ENCODE measurements at places on chromosomes 4 and X.

GRCh38 chr4:52748432-52748831 is 2.8 kb downstream of the ERVMER34-1 start:
- peak; percentile 18 for DNase-seq

GRCh38 chrX:150773117-150773516 is 79.9 kb downstream of the MTMR1 start:
- no peak for DNase-seq

- no peak for DNase-seq
Measured at GRCh38 chr4:188297873-188298272, 158.6 kb downstream of the TRIML1 start.

- peak; percentile 3 for DNase-seq
Measured at GRCh38 chrX:43882294-43882681, at the start of gene MAOB. Gene MAOB (minus strand): TSS chrX:43882450. CDS start chrX:43882299, 151 bp downstream.

- no peak for DNase-seq
Measured at GRCh38 chr4:145481942-145482208, 222 bp downstream of the SMAD1 start.

- DNase-seq = no peak
Measured at GRCh38 chr4:26796081-26796480, 64.6 kb upstream of the STIM2 start.

DNA sequence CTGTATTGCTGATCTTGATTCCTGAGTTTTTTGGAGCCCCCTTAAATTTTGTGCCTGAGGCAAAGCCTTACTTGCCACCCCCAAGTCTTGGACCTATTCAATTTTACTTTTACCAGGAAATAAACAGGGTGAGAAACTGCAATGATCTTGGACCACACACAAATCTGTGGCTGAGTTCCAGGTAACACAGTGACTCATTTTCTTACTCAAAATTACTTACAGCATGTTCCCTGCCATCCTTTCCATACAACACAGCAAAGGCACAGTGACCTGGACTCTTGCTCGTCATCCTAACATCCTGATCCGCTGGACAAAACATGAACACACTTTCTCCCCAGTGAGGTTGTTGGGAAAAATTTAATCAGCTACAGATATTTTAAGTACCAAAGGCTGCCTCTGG is 60.7 kb upstream of the S100G start:
- no peak for DNase-seq

GRCh38 chrX:323721-324628 is 5.4 kb upstream of the GTPBP6 start:
- DNase-seq = no peak

GRCh38 chr4:139202991-139203390 is 26.0 kb upstream of the ELF2 start:
- no peak for DNase-seq

DNA sequence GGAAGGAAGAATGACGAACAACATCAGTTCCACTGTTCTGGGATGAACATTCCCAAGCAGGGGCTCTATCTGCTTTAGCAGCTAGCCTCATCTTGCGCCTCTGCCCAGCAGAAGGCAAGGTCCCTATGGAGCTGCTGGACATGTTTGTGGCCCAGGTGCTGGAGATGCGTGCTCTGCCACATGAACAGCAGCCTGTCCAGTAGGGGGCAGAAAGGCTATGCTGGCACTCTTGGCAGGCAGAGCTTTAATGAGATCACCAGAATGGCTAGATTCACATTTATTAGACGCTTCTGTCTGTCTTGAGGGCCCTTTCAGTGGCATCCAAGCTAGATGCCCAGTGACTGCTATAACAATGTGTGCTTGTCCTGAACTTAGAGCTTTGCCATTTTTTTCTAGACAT is 1826.0 kb downstream of the STIM2 start:
- no peak for DNase-seq

GRCh38 chr4:1419708-1420107 is 13.5 kb upstream of the NKX1-1 start:
- no peak for DNase-seq

- no peak for DNase-seq
Measured at GRCh38 chrX:150543230-150544155, 24.9 kb upstream of the MTM1 start.

- no peak for DNase-seq
Measured at GRCh38 chr4:136741468-136741867, 790.8 kb downstream of the PCDH18 start.

DNA sequence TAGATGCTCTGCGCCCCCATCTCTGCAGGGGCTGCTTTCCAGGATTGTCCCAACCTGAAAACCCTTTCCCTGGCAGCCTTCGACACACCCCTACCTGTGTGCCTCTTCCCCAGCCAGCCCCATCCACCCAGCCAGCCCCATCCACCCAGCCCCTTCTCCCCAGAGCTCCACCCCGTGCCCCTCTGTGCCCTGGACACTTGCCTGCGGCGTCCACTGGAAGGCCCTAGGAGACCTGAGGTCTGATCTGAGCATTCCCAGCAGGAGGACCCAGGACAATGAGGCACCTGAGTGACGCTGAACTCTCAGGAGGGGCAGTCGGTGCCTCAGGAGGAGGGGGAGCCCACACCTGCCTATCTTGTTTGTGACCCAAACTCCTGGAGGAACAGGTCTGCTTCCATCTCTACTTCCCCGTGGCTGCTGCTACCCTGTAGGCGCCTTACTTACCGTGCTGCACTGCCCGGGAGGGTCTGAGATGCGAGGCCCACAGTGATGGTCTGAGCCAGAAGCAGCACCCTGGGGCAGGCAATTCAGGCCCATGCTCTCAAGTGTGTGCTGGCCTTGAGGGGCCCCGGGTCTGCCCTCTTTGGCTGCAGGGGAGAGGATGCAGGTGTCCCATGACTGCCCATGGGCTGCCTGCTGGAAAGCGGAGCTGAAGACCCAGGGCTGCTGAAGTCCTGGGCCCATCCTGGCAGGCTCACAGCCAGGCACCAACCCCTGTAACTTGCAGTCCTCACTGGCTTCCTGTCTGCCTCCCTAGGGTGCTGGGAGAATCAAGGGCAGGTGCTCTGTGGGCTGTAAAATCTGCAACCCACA is 4.9 kb downstream of the LRPAP1 start:
- DNase-seq = no peak

- no peak for DNase-seq
Measured at GRCh38 chr4:114653675-114654074, 55.1 kb downstream of the UGT8 start.

GRCh38 chrX:18889346-18890048 is 94.4 kb downstream of the PHKA2 start:
- DNase-seq = no peak

- no peak for DNase-seq
Measured at GRCh38 chr4:17398035-17398434, 113.9 kb downstream of the QDPR start.

GRCh38 chrX:39740078-39740477 is 357.7 kb downstream of the BCOR start:
- DNase-seq = no peak

DNA sequence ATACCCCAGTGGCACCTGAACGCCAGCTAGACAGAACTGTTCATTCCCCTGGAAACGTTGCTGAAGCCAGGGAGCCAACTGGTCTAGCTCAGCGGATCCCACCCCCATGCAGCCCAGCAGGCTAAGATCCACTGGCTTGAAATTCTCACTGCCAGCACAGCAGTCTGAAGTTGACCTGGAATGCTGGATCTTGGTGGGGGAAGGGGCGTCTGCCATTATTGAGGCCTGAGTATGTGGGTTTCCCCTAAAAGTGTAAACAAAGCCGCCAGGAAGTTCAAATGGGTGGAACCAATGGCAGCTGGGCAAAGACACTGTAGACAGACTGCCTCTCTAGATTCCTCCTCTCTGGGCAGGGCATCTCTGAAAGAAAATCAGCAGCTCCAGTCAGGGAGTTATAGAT is 213.0 kb downstream of the NKX6-1 start:
- DNase-seq = no peak

- no peak for DNase-seq
Measured at GRCh38 chr4:78293348-78293747, 236.2 kb downstream of the FRAS1 start.

DNA sequence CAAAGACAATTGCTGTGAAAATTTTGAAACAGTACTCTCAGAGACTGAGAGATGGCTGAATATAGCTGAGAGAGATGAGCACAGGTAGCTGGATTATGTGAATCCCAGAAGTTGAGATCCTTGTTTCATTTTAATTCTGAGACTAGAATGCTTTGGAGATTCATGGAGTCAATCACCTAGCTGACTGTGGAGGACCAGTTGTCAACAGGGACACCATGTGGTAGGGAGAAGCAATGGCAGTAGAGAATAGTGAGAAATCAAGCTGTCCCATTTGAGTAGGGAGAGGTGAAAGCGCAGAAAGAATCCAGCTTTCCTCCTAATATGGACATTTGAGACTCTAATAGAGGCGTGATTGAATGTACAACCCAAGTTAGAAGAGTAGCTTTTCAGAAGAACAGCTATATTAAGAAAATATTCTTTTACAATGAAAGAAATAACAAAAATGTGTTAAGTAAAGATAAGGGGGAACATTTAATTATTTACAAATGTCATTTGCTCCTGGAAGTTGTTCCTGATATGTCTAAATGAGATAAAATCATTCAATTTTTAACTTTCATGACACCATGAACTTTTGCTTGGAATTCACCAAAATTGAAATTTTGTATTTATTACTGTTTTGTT is 30.3 kb upstream of the GLRB start:
- DNase-seq = peak; percentile 24

GRCh38 chr4:99810536-99810935 is 6.1 kb upstream of the DAPP1 start:
- no peak for DNase-seq

- no peak for DNase-seq
Measured at GRCh38 chrX:29506729-29507128, 708.6 kb upstream of the MAGEB2 start.

DNA sequence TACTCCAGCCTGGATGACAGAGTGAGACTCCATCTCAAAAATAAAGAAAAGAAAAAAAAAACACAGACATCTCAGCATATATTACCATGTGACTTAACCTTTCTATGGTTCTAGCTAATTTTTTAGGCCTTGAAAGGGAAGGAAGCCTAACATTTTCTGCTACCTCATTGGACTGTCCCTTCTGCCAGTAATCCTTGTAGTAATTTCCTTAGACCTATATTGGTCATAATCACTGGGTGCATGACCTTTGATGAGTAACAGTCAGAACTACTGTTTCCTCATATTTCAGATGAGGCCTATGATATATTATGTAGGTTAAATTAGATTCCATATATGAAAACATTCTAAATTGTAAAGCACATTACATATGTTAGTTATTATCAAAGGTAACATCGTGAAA is 9.6 kb downstream of the XIAP start:
- DNase-seq = no peak

DNA sequence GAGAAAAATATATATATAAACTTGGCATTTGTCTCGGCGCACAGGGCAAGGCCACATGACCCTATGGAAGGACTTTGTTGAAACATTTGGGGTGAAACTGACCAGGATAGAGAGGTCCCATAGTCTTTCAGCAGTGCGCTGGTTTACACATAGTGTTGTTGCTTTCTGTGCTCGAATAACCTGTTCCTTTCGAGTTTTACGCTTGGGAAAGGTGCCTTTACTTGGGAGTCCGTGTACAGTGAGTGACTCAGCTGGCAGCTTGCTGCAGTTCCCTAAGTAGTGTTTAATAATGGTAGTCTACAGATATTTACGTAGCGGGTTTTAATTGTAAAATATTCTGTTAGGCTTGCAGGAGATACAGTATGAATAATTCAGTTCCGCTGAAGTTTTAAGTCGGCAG is 578 bp downstream of the APOOL start:
- no peak for DNase-seq

GRCh38 chr4:141999446-142000143 is 363.2 kb downstream of the IL15 start:
- DNase-seq = no peak

GRCh38 chrX:138006180-138006579 is 440.3 kb downstream of the ZIC3 start:
- no peak for DNase-seq

DNA sequence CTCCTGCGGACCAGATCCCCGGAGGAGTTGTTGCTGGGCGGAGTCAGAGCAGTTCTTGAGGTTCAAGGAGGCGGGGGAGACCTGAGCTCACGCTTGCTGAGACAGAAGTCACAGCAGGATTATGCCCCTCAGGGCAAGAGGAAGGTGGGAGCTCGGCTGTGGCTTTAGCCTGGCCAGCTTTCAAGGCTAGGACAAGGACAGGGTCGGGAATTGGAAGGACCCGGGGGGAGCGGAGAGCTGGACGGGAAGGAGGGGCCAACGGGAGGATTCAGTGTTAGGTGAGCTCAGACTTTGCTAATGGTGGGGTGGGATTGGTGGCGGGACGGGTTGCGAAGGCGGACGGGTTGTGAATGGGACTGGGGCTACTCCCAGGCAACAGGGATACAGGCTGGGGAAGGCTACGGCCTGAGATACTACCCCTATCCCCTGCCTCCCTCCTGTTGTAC is at the start of gene RIBC1:
TSS of gene RIBC1 (plus strand) at position 13 of the 446 bp plus-strand sequence. CDS start 3,404 bp downstream, outside the sequence.
- DNase-seq = no peak

- DNase-seq = no peak
Measured at GRCh38 chr4:114364857-114365256, 233.8 kb upstream of the UGT8 start.

GRCh38 chr4:37762294-37762990 is 64.0 kb upstream of the PGM2 start:
- no peak for DNase-seq

DNA sequence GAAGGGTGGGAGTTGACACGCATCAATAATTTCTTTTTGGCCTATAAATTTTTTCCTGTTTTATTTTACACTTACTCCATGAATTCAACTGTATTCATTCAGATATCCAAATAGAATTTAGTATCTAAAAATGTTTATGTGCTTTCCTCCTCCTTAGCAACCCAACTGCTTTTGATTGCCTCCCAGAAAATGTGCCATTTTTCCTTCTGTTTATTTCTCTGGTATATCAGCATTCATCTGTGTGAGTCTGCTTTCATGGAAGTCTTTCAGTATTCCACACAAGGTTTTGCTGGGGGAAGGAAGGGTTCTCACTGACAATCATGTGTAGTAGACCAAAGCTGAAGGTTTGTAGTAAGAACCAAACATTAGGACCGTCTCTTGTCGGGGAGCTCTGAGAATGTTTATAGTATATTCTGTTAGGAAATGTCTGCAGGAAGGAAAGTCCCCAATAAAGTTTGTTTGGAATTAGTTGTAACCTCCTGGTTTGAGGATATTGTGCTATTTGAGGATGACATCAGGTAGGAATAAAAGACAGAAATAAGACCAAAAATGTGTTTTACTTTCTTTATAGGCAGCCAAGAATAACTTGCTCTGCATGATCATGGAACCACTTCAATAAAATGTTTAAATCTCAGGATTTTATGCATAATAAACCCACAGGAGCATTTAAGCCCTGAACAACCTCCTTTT is 673.6 kb upstream of the INTU start:
- no peak for DNase-seq

DNA sequence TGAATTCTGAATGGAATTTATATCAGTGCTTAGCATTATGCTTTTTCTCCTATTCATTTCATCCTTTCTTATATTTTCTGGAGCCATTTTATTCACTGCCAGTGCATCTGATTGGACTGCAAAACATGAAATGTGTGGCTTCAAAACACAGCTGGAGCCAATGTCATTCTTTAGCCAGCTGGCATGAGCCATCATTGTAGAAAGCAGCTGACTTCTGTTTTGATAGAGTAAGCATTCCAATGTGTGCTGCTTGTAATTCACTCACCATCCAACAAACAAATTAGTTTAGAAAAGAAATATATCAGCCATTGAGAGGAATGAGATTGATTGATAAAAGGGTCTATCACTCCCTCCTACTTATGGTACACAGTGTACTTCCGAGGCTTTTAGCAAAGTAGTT is 2616.0 kb downstream of the ARAP2 start:
- DNase-seq = no peak

- DNase-seq = no peak
Measured at GRCh38 chr4:109303140-109303496, 660 bp upstream of the COL25A1 start.

Data from NCI-H345 (cell line).